ENCODE measurements at places on chromosomes 16 and 17.

- DNase-seq = no peak
- no peaks in the 10 kb centered on the region for H3K4me1 ChIP-seq
- H3K27me3 ChIP-seq = no peaks in the 10 kb centered on the region
- no peaks in the 10 kb centered on the region for H3K36me3 ChIP-seq
- H3K27ac ChIP-seq = no peak overlapping the region
Measured at GRCh38 chr16:60731329-60732050, 1304.7 kb downstream of the CDH8 start.

- no peak for DNase-seq
- H3K27me3 ChIP-seq = no peaks in the 10 kb centered on the region
- H3K4me1 ChIP-seq = no peaks in the 10 kb centered on the region
- no peaks in the 10 kb centered on the region for H3K36me3 ChIP-seq
- no peak overlapping the region for H3K27ac ChIP-seq
- H3K4me3 ChIP-seq = no peak overlapping the region
Measured at GRCh38 chr17:36613155-36613554, 11.8 kb downstream of the MRM1 start.

DNA sequence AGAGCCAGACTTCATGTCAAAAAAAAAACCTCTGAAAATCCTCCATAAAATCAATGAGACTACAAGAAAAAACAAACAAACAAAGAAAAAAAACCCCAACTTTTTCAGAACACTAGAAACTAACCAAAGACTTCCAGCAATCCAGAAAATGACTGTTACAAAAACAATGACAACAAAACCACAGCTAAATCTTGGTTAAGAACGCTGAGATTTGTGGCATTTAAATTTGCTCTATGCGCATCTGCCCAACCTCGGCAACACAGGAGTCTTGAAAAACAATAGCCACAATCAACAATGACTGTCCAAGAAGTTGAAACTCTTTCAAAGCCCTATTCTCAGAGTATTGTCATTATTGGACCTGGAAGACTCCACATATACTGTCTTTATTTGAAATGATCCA lies 402.4 kb downstream of the ZFHX3 start:
- no peaks in the 10 kb centered on the region for H3K27me3 ChIP-seq
- DNase-seq = no peak
- H3K27ac ChIP-seq = no peak overlapping the region
- H3K4me1 ChIP-seq = no peaks in the 10 kb centered on the region
- no peaks in the 10 kb centered on the region for H3K36me3 ChIP-seq

GRCh38 chr17:79406316-79406715 lies 204.5 kb downstream of the RBFOX3 start:
- DNase-seq = no peak
- 0 out of 2 replicates have a peak, but pooled peaks cover 4% of the 10 kb centered on the region for H3K4me1 ChIP-seq
- H3K27me3 ChIP-seq = peaks cover 2% of the 10 kb centered on the region
- H3K4me3 ChIP-seq = no peak overlapping the region
- no peak overlapping the region for H3K27ac ChIP-seq

- no peak for DNase-seq
- H3K4me3 ChIP-seq = no peak overlapping the region
- H3K36me3 ChIP-seq = no peaks in the 10 kb centered on the region
- H3K27me3 ChIP-seq = no peaks in the 10 kb centered on the region
- no peak overlapping the region for H3K27ac ChIP-seq
Measured at GRCh38 chr17:57158795-57159194, 73.7 kb downstream of the AKAP1 start.

All from Caco-2 (cell line).